ENCODE measurements at places on chromosomes 3 and 15. TPM values are rescaled to one million over a fixed set of nuclear protein-coding genes. Genes with fewer than 3 reads are reported as not detected.

Gene EOGT
- total RNA-seq: 12.9 TPM

- H3K36me3 ChIP-seq: no peaks in the 10 kb centered on the region
- no peak overlapping the region for H3K27ac ChIP-seq
- no peak for DNase-seq
- no peaks in the 10 kb centered on the region for H3K27me3 ChIP-seq
- H3K4me1 ChIP-seq: no peaks in the 10 kb centered on the region
These were observed 170.8 kb downstream of the PEX5L start for GRCh38 chr3:179865861-179866505.

GRCh38 chr3:79041621-79042020, 726.2 kb downstream of the ROBO1 start:
- no peaks in the 10 kb centered on the region for H3K27me3 ChIP-seq
- H3K27ac ChIP-seq: no peak overlapping the region
- DNase-seq: no peak
- H3K4me1 ChIP-seq: no peaks in the 10 kb centered on the region
- no peak overlapping the region for H3K4me3 ChIP-seq
- H3K36me3 ChIP-seq: no peaks in the 10 kb centered on the region

DNA sequence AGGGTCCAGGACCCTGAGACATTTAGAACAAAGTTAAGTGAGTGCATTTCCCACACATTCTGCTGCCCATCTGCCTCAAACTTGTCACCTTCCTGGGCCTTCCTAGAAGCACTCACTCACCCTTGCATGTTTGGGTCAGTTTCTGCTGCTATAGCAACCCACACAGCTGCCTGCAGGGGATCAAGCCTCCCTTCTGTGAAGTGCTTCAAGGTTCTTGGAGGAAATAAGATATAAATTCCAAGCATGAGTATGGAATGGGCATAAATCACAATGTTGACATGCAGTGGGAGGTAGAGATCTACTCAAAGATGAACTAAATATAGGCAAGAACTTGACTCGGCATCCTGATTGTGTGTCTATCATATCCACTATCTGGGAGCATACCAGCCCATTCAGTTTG, 140.4 kb downstream of the SLC9A9 start:
- H3K4me3 ChIP-seq: no peak overlapping the region
- no peaks in the 10 kb centered on the region for H3K27me3 ChIP-seq
- no peak overlapping the region for H3K27ac ChIP-seq
- DNase-seq: no peak
- no peaks in the 10 kb centered on the region for H3K4me1 ChIP-seq

Gene NAALADL2
- total RNA-seq: not detected

- peaks cover 59% of the 10 kb centered on the region for H3K4me1 ChIP-seq
- peak; percentile 87 for DNase-seq
- peak within 1 kb of the TSS; percentile 80 for H3K27ac ChIP-seq
- peaks cover 64% of the 10 kb centered on the region for H3K36me3 ChIP-seq
These were observed at the start of gene SUCLG2 for GRCh38 chr3:67654099-67654843. TSS of gene SUCLG2 (minus strand) at chr3:67654612. CDS start at chr3:67654586, 26 bp downstream.
